HS-5 (cell line): ENCODE measurements at places on chromosomes 6 and 20.
A peak's percentile ranks its signal among the peaks of the same experiment; 100 is the strongest.

DNA sequence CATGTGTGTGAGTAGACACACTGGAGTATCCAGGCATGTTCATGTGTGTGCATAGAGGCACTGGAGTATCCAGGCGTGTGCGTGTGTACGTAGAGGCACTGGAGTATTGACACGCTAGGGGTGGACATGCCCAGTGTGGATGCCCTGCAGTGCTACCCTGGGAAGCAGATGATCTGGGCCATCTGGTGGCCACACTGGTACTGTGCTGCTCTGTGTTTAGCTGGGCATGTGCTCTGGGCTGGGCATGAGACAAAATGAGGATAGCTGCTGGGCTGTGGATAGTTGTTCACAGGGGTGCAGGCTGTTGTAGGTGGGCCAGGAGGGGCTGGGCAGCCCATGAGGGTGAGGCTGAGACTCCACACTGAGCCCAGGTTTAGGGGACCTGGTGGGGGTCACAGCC is 24.0 kb upstream of the NPBWR2 start:
- DNase-seq, result no peak

- no peak for DNase-seq
Observed at GRCh38 chr20:35286077-35286898, 1.7 kb upstream of the EIF6 start.

- DNase-seq, result no peak
Observed at GRCh38 chr6:133756078-133756695, 132.7 kb upstream of the TCF21 start.

DNA sequence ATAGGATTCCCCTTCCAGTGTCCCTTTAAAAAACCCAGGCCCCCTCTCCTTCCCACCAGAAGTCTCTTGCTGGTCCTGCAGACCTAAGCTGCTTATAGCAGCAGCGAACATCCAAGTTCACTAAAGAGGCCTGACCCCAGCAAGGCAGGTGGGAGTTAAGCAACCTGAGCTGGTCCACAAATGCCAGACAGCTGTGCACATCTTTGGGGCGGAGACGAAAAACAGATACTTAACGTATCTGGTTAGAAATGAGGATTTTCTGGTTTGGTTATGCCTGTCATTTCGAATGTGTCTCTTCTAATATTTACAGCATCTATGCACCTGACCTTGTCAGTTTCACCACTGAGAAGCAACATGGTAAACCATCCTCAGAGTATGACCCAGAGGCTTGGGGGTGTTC is 87.8 kb downstream of the SLC2A10 start:
- no peak for DNase-seq

GRCh38 chr6:142087950-142088857 is 44.5 kb upstream of the GJE1 start:
- DNase-seq, result no peak

DNA sequence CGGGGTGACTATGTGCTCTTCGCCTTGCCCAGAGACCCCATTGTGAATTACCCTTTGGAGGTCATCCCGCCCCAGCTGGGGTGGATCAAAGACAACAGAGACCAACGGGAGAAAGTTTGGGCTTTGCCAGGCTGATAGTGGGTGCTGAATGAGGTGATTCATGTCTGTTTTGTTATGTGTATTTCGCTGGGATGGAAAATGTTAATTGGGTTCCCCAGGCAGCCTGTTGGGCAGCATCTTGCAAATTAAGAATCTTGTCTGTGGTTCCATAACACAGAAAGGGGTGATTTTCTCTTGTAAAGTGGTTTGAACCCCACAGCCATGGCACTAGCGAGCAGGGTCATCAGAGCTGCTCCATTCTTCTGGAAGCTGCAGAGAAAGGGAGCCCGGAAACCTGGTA is 63.1 kb upstream of the UNC93A start:
- DNase-seq, result no peak

DNA sequence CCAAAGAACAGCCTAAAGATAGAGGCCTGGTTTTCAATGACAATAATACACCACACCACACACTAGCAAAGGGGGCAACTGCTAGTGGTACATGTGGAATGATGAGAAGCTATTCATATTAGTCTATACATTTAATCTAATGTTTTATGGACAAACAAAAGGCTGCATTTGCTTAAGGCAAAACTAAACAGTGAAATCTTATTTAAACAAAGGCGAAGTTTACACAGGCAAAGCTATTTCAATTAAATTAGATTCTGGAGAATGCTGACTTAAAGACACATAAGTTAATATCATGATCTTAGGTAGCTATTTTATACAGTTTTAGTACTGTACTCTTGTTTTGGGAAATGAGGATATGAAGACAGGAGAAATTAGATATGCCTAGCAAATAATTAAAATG is 53.9 kb upstream of the SIM1 start:
- DNase-seq, result no peak

DNA sequence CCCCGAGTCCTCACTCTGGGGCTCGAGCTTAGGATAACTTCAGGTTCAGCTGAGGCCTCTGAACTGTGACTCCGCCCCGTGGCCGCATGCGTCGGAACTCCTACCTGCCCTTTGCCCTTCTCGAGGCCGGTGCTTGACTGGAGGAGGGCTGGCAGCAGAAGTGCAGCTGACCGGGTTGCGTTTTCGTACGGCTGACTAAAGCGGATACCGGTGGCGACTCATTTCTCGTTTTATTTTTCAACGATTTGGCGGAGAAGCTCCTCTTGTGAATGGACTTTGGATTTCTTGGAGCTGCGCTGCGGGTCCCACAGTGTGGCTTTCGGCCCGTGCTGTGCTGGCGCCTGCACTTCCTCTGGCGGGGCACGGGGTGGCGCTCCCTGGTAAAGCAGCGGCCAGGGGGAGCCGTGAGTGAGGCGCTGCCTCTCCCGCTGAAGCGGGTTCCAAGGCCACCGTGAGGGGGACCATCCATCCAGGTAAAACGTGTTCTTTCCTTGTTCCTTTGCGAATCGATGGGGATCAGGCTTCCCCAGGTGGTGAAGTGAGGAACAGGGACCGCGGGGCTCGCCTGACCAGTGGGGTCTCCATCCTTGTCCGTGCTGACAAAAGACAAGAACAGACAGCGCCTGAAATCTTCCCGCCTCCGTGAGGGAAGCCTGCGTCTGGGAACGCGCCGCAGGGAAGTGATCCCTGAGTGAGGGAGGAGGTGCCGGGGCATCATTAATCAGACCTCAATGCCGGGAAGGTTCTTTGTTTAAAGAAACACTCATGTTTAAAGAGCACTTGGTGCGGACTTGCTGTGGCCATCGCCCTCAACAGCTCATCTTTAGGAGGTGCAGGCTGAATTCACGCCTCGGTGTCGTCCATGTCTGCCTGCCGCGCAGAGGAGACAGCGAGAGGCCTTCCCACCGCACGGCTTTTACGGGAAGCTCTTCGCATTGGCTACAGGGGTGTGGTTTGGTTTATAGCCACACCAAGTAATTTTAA is 38.8 kb downstream of the ERMARD start:
- peak; percentile 65 for DNase-seq

GRCh38 chr6:78829407-78829806 is 37.9 kb upstream of the IRAK1BP1 start:
- no peak for DNase-seq

GRCh38 chr6:67265996-67266921 is 1368.8 kb upstream of the ADGRB3 start:
- no peak for DNase-seq

- DNase-seq, result no peak
Observed at GRCh38 chr20:19937651-19938420, 79.3 kb upstream of the NAA20 start.

- DNase-seq, result no peak
Observed at GRCh38 chr6:139325686-139326085, 33.9 kb upstream of the TXLNB start.

GRCh38 chr6:31952140-31952805 is 6.4 kb downstream of the CFB start:
- no peak for DNase-seq

DNA sequence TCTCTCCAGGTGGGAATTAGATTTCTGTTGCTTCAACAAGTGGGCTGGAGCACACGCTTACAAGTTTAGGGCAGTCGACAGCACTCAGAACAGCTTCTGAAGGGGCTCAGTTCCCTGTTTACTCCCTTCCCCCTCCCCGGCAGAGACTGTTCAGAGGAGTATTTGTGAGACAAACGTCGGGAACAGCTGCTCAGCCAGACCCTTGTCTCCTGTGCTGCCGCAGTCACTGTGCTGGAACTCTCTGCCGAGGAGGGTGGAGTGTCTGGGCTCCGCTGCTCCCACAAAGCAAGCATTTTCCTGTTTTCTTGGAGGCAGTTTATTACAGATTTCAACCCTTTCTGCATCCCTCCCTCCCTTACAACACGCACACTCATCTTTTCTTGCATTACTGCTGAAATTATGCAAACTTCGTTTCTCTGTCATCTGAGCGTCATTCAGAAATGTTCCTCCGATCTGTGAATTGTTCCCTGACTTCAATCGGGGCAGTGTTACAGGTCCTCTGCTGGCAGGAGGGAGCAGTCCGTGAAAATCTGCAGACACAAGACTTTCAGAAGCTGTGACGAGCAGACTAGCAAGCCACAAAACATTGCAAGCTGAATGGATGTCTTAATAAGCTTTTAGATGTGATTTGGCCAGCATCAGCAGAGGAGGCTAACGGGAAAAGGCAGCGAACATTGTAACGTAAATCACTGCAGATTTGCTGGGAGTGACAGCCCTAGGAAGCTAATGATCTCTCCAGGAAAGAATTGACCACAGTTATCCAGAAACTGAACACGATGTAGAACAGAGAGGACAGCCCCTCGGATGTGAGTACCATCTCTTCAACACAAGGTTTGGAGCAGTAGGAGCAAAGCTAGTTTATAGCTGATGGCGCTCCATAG is 76.2 kb downstream of the LYRM2 start:
- DNase-seq, result no peak

GRCh38 chr6:118100717-118101116 is 193.7 kb downstream of the SLC35F1 start:
- no peak for DNase-seq

- DNase-seq, result no peak
Observed at GRCh38 chr6:3081960-3082359, 13.7 kb downstream of the RIPK1 start.
